Erythroblast (primary cell): ENCODE measurements at places on chromosomes 6 and 20.

- DNase-seq = no peak
Measured at GRCh38 chr6:68636666-68637065, 1.6 kb downstream of the ADGRB3 start.

- DNase-seq = no peak
Measured at GRCh38 chr6:137339929-137340559, 120.9 kb upstream of the IFNGR1 start.

DNA sequence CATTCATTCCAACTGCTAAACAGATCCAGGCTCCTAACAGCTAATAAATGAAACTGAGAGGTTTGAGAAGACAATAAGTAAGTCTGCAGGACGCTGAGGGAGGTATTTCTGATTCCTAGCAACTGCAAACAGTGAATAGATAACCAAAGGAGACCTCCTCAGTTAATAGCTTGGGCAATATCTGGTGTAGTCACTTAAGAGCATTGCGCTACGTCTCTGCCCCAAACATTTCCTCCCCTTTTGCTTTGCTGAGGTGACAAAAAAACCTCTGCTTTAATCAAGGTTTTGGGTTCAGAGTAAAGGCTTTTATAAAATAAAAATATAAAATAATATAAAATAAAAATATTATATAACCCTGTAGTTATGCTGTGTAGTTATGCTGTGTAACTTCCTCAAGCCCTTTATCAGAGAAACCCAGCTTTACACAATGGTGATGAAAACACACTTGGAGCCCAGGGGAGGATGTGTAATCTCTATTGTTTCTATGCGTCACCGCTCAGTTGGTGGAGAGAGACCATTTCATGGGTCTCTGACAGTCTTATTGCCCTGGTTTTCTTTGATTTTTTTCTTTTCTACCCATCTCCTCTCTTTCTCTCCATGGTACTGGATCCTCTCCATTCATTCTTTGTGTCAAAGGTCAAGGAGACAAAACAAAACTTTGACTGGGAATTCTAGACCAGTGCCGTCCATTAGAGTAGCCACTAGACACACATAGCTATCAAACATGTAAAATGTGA, 18.9 kb upstream of the CALHM5 start:
- DNase-seq = peak; percentile 7

- no peak for DNase-seq
Measured at GRCh38 chr6:106318851-106319250, 6.7 kb downstream of the ATG5 start.

- DNase-seq = no peak
Measured at GRCh38 chr6:15752820-15753219, 90.0 kb upstream of the DTNBP1 start.

- no peak for DNase-seq
Measured at GRCh38 chr20:43878776-43879175, 35.9 kb upstream of the TOX2 start.

GRCh38 chr20:23200914-23201313, 114.8 kb upstream of the CD93 start:
- peak; percentile 70 for DNase-seq

DNA sequence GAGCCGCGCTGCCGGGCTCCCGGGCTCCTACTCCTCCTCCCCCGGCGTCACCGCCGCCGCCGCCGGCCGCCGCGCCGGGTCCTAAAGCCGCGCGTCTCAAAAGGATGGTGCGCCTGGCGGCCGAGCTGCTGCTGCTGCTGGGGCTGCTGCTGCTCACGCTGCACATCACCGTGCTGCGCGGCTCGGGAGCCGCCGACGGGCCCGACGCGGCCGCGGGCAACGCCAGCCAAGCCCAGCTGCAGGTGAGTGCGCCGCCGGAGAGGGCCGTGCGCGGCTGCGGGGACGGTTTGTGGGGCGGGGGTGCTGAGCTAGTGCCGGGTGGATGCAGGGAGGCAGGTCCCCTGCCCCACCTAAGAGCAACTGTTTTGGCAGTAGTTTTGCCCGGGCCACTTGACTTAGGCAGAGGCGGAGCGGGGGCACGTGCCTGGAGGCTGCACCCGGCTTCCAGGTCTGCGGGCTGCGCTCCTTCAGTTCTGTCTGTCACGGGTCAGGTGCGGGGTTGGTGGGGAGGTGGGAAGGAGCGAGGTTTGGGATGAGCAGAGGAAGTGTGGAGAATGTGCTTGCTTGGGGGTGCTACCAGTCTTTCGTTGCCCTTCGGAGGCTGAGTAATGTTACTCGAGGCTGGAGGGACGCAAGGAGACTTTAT, 722 bp downstream of the ISM1 start:
- peak; percentile 1 for DNase-seq

DNA sequence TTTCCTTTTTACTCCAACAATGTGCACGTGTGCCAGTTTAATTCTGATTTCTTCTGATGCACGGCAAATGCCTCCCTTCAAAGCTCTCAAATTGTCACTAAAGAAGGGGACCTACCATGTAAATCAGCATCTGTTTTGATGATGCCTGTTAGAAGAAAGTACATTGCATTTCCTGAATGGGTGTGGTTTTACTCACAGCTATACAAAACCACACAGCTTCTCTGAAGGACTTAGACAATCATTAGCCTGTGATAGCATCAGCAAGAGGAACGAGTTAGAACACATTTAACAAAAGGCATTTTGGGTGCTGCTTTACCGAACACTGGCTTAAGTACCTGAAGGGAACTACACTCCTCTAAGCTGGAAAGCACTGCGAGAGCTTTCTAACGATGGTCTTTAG, 109.4 kb downstream of the ATXN1 start:
- no peak for DNase-seq

- no peak for DNase-seq
Measured at GRCh38 chr6:106448000-106448426, 87.5 kb downstream of the CRYBG1 start.

DNA sequence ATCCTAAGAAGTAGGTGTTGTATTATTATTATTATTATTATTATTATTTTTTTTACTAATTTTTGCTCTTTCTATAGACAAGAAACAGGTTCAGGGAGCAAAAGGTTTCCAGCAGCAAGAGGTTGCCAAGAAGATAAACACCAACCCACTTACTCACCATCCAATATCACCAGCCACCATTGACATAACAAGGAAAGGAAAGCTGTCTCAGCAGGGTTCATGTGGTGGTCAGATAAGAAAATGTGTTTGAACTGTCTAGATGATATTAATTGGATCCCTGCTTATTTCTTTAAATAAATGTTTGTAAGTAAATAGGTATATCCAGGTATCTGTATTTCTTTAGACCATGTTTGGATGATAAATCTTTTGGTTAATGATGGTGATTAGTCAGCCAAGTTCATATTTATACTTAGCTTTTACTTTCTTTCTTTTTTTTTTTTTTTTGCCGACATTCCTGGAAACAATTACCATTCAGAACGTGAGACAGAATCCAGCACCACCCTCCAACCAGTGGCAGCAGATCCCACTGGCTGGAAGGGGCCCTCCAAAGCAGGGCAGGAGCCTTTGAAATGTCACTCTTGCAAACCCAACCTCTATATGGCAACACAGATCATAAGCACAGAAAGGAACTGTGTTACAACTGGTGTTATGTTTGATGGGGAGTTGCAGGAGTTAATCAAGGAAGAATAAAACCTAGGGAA, 139.2 kb upstream of the ECI2 start:
- peak; percentile 86 for DNase-seq

DNA sequence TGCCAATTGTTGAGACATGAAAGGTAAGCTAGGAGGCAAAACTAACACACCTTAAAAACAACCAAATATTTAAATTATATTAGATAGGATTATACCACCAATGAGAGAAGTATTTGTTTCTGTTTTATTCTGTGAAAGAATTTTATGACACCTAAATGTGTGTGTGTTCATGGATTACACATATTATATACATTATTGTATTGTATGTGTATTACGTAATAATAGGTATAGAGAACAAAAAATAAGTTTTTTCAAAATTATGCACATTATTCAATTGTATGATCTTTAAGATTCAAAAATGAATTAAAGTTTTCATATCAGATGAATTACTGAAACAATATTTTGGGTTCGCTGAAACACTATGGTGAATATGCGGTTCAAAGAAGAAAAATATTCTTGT, 84.3 kb upstream of the FABP7 start:
- DNase-seq = no peak

GRCh38 chr20:21308340-21308739, 5.2 kb downstream of the XRN2 start:
- no peak for DNase-seq

- DNase-seq = no peak
Measured at GRCh38 chr6:151772446-151772845, 35.0 kb upstream of the ESR1 start.

GRCh38 chr6:1701668-1702353, 92.1 kb downstream of the FOXC1 start:
- no peak for DNase-seq

DNA sequence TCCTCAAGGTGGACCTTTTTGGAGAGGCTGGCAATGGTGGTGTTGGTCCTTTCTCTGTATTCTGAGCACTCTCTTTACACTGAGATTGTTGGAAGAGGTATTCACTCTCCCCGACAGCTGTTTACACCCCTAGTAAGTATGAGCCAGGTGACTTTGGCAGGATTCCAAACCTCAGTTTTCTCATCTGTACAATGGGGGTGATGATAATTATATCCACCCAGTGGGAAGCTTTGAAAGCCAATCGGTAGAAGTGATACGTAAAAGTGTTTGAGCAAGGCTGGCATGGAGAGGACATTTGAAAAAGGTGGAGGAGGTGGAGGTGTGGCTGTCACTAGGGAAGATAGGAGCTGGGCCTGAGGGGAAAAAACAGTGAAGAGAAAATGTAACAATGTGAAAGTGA, 35.5 kb downstream of the ISM1 start:
- DNase-seq = no peak

DNA sequence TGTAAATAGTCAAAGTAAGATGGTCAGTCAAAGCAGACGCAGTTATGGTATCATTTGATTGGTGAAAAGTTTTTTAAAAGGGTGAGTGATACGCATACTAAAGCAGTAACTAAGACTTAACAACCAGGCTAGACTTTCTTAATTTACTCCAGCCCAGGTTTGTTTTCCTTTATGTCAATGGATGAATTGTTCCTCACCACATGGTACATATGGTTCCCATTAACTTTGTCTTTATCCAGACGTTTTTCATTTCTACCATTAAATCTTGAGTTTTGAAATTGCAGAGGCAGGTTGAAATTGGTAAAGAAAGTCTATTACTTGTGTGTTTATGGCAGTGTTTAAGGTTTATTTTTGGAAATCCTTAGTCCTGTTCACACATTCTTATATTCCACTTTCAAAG, 98.5 kb upstream of the SCGN start:
- DNase-seq = no peak

DNA sequence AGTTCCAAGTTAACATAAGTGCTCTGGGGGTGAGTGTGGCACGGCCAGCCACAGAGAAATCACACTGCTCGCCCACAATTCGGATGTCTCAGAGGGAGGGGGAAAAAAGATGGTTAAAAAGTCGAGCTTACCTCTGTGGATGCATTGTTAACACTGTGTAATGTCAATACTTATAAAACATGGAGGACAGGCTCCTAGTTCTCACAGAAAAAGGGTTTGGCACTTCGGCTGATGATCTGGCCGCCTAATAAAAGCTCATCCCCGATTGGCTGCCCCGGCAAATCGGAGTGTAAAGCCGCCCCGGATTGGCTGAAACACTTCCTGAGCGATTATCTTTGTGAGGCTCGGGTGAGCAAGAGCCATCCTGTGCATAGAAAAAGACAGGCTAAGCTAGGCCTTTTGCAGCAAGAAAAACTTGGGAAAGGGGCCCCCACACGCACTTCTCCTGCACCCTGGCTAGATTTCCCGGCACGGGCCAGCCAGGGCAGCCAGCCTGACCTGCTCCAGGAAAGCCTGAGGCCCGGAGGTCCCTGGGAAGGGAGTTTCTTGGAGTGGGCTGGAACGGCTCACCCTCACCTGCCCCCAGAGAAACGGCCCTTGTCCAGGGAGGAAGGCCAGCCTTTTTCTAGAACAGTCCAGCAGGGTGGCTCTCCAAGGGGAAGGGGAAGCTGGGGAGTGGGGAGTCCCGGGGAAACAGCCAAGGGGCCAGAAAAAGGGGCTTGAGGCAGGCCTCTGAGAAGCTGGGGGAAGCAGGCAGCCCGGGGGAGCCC, at the start of gene ZMYND8:
Gene ZMYND8 (minus strand): TSS at position 174 of the 770 bp plus-strand sequence. CDS start 29 bp downstream, at position 145.
- peak; percentile 97 for DNase-seq

DNA sequence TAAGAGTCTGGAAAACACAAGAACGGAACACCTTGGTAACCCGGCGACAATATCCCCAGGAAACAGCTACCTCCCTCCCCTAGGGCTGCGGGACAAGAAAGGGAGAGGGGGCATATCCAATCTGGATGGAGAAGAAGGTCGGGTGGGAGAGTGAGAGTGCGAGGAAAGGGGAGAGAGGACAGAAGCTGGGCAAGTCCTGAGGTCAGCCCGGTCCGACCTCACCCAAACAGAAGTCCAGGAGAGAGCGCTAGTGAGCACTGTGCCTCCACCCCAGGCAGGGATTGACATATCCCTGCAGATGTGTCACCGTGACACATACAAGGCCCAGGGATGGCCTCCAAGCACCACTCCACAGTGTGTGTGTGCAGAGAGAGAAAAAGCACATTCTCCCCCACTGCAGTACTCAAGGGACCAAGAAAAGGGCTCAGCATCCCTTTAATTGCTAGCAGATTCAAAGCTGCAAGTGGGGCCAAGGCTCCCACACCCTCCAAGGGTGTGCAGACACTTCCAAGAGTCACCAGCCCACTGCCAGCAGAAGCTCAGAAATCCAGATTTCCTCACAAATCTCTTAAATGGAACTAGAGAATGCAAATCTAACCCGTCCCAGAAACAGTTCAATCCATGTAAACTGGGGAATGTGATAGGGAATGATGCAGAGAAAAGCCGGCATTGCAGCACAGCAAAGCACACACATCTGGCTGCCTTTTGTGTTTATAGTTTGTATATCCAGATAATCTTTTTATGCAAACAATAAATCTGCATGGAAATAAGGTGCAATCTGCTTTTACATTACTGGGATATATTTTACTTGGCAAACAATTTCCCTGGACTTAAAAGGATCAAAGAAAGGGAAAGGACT, 3.1 kb downstream of the PXDC1 start:
- peak; percentile 77 for DNase-seq

- no peak for DNase-seq
Measured at GRCh38 chr6:157557559-157557958, 176.6 kb downstream of the ZDHHC14 start.

DNA sequence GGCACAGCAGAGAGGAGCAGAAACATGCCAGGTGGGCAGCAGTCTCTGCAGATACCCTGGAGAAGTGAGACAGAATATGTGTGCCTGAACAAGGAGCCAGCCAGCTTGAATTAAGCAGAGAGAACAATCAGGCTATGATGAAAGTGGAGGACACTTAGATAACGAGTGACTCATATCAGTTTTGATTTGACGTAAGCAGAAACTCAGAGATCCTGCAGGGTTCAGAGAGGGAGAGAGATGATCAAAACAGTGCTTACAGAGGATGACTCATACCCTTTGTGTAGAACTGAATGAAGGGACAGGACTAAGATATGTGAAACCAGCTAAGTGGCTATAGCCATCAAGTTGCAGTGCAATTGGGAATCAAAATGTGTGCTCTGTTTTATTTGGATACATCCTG, 300.7 kb downstream of the TENT5A start:
- no peak for DNase-seq

GRCh38 chr20:48597521-48598302, 230.1 kb downstream of the PREX1 start:
- DNase-seq = no peak
